ENCODE measurements at places on chromosomes 12 and 14.
A peak's percentile ranks its signal among the peaks of the same experiment; 100 is the strongest.

- DNase-seq, result peak; percentile 61
These were observed 10.0 kb downstream of the LRCOL1 start for GRCh38 chr12:132600048-132601032.

DNA sequence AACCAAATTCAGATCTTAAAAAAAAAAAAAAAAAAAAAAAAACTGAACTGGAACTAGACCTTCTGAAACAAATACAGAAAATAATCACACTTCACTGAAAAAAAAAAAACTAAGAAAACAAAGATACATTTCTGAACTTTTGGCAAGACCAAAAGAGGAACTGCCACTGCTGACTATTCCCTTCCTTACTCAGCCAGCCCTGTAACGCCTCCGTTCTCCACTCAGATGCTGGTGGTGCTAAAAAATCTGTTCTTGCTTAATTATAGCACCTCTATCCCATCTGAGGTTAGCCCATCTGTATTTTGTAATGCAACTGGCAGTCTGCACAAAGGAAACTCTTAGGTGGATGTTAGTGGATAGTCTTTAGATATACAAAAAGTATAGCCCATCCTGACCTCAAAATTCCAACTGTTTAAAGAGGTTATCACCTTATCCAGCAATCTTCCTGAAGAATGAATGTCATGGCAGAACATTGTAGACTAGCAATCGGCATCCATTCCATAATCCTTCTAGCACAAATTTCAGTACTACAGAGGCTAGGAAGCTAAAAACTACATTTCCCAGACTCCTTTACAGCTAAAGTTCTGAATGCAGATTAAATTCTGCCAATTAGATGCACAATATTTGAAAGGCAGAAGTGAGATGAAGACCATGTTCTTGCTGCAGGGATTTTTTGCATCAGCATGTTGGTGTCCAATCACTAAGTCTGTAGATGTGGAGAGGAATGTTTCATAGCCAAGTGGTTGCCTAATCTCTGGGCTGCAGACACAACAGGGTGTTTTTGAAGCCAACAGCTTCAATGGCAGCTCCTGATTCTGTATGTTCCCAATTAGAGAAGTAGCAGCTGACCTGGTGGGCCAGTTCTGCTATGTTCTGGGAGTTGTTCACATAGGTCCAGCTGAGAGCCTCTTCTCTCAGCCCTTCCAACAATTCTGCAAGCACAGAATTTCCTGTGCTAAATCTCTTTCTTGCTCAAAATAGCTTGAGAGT is 5.7 kb downstream of the MAP3K9 start:
- no peak for DNase-seq

GRCh38 chr12:74129702-74130101 is 407.9 kb upstream of the ATXN7L3B start:
- no peak for DNase-seq

DNA sequence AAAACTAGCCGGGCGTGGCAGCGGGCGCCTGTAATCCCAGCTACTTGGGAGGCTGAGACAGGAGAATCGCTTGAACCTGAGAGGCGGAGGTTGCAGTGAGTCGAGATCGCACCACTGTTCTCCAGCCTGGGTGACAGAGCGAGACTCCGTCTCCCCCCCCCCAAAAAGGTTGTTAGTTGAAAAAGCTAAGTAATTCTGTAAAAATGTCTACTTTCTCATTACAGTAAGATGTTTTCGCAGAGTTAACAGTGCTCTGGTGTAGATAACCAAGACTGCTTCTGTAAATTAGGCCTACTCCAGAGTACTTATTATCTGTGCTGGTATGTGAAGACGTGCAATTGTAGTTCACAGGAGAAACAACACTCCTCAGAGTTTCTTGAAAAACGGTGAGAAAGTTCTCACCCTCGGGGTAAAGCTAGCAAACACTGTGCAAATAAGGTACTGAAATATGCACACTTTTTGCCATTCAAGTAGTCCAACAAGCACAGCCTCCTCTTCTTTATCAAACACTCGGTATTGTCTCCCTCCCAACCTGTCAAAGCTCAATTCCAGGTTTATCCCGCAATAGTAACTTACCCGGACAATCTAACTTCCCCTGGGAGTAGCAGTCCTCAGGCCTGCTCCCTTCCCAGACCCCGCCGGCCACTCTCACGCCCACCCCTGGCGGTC is 974 bp downstream of the BTBD7 start:
- DNase-seq, result no peak

DNA sequence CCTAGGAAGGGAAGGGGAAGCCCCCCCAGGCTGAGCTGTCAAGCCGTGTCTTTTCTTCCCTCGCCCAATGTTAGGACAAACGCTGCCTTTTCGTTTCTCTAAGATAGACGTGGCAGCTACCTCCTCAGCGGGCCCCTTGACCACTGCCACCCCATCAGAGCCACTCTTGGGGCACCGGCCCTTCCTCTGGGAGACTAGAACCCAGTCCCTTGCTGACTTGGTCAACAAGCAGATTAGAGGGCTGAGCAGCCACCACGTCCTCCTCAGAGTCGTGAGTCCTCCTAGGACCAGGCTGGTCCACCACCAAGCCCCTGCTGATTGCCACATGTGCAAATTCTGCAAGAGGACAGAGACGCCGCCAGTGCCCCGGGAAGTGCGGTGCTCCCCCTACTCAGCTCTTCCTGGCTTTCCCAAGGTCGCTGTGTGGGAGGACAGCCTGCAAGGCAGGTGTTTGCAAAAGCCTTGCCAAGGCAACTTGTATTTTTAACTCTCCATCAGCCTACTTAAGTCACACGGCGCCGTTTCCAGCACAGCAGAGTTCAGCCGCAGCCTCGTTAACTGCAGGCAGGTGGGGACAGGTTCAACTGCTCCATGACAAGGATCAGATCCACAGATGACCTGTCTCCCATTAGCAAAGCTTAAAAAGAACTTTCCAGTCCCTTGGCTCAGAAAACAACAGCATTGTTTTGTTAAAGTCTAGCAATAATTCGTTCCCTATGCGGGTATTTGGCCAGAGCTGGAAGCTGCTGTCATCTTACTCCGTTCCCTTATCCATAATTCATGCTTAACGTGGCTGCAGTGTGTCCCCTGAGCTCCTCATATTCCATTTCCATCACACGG is 65.6 kb downstream of the TESC start:
- no peak for DNase-seq

- DNase-seq, result no peak
These were observed 356.0 kb downstream of the DUSP6 start for GRCh38 chr12:88996200-88996788.

DNA sequence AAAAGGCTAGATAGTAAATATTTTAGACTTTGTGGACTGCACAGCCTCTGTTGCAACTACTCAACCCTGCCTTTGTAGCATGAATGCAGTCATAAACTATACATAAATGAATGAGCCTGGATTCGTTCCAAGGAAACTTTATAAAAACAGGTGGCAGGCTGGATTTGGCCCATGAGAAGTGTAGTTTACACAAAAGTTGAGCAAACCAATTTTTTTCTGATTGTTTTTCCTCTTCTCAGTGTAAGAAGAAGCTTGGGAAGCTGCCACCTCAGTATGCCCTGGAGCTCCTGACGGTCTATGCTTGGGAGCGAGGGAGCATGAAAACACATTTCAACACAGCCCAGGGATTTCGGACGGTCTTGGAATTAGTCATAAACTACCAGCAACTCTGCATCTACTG is 9.5 kb downstream of the OAS1 start:
- no peak for DNase-seq

- no peak for DNase-seq
These were observed 1.5 kb upstream of the LGALS3 start for GRCh38 chr14:55127460-55127951.

DNA sequence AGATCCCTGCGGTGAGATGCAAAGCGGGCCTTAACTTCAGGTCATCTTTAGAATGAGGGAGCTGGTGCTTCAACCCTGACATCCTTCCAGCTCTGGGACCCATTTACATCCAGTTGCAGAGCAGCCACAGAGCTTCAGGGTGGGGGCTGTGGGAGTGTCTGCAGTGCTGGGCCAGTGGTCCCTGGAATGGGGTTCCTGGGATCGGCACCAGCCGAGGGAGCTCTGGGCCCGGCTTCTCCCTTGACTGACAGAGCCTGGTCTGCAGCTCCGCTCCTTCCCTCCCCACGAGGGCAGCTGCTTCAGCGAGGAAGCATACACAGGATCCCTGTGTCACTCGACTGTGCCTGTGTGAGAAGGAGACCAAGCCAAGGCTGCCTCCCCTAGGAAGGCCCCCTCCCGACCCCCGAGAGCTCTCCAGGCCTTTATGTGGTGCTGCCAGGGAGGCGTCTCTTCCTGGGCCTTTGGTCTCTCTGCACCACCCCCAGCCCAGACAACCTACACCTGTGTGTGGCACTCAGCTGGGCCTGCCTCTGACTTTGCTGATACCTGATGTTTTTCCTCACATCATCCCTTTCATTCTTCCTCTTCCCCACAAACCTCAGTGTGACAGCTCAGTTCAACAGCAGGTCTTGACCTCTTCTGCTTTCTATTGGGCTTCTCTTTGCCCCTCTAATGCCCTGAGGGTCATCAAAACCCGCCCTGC is 48.1 kb upstream of the RIN3 start:
- DNase-seq, result no peak

DNA sequence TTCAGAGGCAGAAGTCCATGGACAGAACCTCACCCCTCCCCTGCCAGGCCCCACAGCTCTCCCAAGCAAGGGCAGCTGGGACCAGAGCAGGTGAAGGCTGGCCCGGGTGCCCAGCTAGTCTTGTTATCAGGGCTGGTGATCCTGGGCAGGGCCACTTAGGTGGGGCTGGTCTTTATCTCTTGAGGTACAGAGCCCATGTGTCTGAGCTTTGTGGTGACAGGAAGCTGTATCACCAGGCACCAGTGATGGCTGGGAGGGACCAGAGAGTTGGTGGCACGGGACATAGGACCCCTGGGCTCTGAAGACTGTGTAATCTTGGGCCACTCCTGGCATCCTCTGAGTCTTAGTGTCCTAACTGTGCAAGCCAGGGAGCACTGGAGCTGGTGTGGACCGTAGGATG is 12.8 kb upstream of the HPD start:
- no peak for DNase-seq

GRCh38 chr14:74952180-74952665 is 3.2 kb downstream of the PGF start:
- DNase-seq, result no peak

- peak; percentile 92 for DNase-seq
These were observed 39.2 kb downstream of the NFKBIA start for GRCh38 chr14:35365130-35366055.

- DNase-seq, result no peak
These were observed 68.0 kb downstream of the RNF34 start for GRCh38 chr12:121467638-121468498.

DNA sequence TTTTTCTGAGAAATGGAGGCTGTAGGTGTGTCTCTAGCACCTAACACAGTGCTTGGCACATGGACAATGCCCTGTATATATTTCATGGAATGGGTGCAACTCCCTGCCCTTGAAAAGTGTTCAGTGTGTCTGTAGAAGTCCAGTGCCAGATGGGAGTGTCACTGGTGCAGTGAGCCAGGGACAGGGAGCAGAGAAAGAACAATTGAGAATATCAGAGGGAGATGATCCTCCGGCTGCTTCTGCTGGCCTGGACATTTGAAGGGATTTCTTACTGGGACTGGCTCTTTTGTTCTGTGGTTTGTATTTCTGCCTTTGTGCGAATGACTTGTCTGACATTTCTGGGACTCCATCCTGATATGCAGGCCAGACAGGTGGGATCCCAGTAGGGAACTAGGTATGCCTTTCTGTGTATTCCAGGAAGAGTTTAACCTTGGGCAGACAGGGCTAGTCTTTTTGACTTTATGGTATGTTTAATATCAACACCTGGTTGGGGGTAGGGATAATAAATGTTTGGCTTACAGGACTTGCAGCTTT is 328.0 kb downstream of the NRXN3 start:
- DNase-seq, result no peak

DNA sequence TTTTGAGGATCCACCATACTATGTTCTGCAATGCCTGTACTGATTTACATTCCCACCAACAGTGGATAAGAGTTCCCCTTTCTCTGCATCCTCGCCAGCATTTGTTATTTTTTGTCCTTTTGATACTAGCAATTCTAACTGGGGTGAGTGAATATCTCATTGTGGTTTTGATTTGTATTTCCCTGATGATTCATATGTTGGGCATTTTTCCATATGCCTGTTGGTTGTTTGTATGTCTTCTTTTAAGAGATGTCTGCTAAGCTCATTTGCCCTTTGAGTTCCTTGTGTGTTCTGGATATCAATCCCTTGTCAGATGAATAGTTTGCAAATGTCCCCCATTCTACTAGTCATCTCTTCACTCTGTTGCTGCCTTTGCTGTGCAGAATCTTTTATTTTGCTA is 49.0 kb upstream of the MSRB3 start:
- DNase-seq, result no peak

DNA sequence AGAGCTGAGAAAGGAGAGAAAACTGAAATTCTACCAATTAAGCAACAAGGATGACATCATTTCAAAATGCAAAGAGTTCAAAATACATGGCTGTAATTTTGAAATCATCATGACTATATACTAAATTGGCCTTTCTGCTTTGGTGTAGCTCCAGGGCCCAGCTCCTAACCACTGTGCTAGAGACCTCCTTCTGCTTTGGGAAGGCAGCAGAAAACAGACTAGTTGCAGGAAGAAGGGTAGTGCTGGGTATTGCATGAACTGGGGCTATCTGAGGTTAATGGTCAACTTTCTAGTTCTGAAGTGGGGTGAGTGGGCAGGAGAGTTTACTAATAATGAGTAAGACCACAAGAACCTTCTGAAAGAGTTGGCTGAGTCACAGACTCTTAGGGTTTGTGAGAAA is 66.2 kb downstream of the PTGER2 start:
- peak; percentile 12 for DNase-seq

DNA sequence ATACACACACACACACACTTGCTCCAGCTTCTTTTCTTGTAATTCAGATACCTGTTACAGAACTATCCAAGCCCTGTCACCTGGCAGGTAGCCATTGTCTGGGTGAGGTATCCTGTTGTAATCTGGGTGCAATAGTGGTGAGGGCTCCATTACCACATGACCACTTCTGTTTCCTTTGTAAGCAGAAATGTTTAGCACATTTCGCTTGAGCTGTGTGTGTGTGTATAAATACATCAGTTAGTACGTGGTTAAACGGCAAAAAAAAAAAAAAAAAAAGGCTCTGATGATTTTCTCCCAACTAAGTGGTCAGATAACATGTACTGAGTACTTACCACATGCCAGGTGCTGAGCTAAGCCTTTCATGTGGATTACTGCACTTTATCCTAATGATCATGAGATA is 129.3 kb upstream of the SSTR1 start:
- DNase-seq, result peak; percentile 56

GRCh38 chr12:110561471-110562201 is 21.5 kb downstream of the PPTC7 start:
- DNase-seq, result no peak

DNA sequence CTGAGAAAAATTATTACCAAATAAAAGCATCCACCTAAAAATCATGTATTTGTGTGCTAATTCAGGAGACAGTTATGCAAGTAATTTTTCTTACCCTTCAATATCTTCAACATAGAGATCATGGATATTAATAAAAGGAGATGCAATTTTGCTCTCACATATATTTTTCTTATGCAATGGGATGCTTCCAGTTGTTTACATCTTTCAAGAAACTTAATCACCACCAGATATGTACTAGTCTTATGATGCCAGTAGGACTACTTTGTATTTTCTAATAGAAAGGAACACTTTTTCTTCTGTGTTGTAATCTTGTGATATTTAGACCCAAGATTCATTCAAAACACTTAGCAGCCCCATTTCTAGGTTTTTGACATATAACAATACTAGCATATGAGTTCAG is 107.6 kb downstream of the NAV3 start:
- no peak for DNase-seq

Measured in activated T-cell treated with anti-CD3 and anti-CD28 coated beads, Interleukin-2, amount 50 U/mL, for 72 hours (primary cell).